Trophoblast cell (in vitro differentiated cells and primary cell): ENCODE measurements at places on chromosomes 7 and 10.

DNA sequence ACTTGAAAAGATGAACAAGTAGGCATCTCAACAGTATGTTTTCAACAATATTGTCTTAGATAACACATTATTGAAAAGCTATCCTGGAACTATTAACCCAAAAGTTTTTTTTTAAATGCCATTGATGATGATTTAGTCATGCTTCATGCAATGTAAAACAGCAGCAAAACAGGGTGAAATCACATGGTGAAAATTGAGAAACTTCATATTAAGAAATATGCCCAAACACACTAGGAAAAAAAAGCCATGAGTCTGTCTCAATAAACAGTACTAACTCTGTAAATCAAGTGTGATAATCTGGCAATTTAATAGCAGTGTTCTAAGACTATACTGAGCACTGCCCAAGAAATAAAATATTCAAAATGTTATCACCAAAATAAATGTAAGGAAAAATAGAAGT lies 613.1 kb downstream of the KCNMA1 start:
- DNase-seq, result no peak

GRCh38 chr7:18900803-18901202 lies 216.6 kb downstream of the TWIST1 start:
- DNase-seq, result no peak

- DNase-seq, result no peak
Observed at GRCh38 chr10:124170631-124171030, 77.2 kb upstream of the CHST15 start.

- DNase-seq, result no peak
Observed at GRCh38 chr7:3141326-3141725, 97.7 kb upstream of the CARD11 start.

DNA sequence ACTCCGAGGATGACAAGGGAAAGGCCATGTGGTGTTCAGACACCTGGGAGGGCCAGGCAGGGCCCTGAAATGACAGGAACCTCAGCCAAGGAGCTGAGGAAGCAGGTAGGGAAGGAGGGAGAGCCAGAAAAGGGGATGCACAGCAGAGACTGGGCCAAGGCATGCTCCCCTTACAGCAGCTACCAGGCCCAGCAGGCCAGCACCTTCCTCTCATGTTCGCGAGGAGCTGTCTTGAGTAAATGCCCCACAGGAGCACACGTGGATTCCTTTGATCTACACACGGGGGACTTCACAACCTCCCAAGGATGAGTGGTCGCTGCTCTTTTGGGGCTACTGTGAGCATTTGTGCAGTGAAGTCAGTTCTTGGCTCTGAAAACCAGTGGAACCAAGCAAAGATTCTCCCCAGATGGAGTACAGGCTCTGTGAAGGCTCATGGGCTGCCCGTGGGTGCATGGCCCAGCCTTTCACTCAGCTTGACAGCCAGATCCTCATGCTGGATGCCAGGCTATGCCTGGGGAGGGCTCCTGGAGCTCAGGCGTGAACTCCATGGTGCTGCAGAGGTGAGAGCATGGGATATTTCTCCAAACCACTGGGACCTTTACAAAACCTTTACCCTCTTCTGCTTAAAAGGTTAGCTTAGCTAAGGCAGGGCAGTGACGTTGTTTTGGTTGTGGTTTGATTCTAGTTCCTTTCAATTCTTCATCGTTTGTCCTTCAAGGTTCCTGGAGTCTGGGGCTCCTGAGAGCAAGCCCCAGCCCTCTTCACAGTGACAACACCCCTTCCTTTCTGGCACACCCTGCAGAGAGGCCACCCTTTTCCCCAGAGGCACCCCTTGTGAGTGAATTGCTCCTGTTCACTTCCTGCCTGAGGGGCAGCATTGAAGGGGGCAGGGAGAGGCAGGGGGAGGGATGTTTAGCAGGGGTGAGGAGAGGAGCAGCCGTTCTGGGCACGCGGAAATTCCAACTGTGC lies 74.2 kb upstream of the ZPBP start:
- no peak for DNase-seq

DNA sequence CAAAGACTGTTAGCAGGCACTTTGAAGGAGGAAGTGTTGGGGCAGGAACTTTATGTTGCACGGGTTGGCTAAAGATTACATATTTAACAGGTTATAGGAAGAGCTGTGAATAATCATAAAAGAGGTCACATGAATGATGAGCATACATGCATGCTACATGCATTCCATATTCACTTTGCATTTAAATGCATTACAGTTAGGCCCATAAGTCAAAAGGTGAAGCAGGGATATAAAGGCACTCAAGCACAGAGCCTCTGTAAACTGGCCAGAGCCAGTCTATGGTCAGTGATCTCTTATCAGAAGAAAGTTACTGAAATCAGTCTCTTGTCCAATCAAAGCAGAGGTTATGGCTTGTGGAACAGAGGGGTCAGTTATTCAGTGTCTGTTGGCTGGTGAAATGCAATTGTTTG lies 7.3 kb upstream of the ANKRD7 start:
- no peak for DNase-seq

- no peak for DNase-seq
Observed at GRCh38 chr7:119335405-119335804, 937.6 kb upstream of the KCND2 start.

GRCh38 chr10:113177156-113177935 lies 227.3 kb downstream of the TCF7L2 start:
- no peak for DNase-seq

GRCh38 chr7:69049326-69049725 lies 548.9 kb upstream of the AUTS2 start:
- no peak for DNase-seq
